ENCODE measurements at places on chromosomes 4 and X.

DNA sequence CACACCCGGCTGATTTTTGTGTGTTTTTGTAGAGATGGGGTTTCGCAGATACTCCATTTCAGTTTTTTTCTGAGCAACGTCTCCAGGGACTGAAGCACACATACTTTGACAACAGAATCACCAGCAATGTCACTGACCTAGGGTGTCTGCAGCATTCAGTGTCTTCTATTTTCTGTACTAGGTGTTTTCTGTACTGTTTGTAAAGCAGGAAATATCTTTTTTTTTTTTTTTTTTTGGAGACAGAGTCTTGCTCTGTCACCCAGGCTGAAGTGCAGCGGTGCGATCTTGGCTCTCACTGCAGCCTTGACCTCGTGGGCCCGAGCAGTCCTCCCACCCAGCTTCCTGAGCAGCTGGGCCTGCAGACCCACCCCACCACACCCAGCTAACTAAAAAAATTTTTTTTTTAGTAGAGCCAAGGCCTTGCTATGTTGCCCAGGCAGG is 8.9 kb downstream of the ADD1 start:
- no peak for DNase-seq

GRCh38 chr4:40672528-40673522 is 43.2 kb upstream of the RBM47 start:
- DNase-seq: peak; percentile 97

GRCh38 chrX:19514791-19515614 is at the start of gene MAP3K15:
MAP3K15 (minus strand) TSS chrX:19515508; CDS start chrX:19515261, 247 bp downstream.
- DNase-seq: peak; percentile 1

GRCh38 chrX:129723511-129723910 is 15.3 kb upstream of the XPNPEP2 start:
- no peak for DNase-seq

- DNase-seq: peak; percentile 66
Observed at GRCh38 chr4:48129307-48130014, 4.6 kb downstream of the TXK start.

- no peak for DNase-seq
Observed at GRCh38 chr4:39548425-39549067, 21.3 kb upstream of the UGDH start.

DNA sequence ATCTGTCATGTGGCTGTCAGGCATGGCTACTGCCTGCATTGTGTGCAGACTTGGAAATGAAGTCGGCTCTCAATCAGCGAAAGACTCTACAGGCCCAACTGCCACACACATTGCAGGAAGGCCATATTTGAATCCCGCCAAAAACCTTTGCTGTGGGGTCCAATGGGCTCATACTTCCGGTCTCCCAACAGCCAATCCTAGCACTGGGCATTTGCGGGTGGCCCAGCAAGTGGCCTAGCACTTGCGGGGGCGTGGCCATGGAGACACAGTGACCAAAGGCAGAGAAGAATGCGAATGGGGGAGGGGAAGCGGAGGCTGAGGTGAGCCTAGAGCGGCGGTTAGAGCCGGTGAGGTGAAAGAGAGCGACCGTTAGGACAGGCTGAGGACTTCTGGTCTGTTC is at the start of gene OTUD6A:
OTUD6A (plus strand) TSS at position 382 of the 400 bp plus-strand sequence. CDS start 68 bp downstream, outside the sequence.
- no peak for DNase-seq

GRCh38 chrX:101658661-101659491 is 774 bp downstream of the ARMCX2 start:
- DNase-seq: peak; percentile 52

- no peak for DNase-seq
Observed at GRCh38 chr4:165709516-165709915, 163.5 kb upstream of the TLL1 start.

All from activated CD4-positive, alpha-beta T cell treated with anti-CD3 and anti-CD28 coated beads, Interleukin-10, Interleukin-2, amounts not matched to agents 100 ng/mL and 50 ng/mL, durations not matched to agents 16 hours and 8 hours (primary cell).